ENCODE measurements at places on chromosomes 1 and 21. TPM values are rescaled to one million over a fixed set of nuclear protein-coding genes. Genes with fewer than 3 reads are reported as not detected.

MARK1 gene
- polyA plus RNA-seq = 6.1 TPM

DNA sequence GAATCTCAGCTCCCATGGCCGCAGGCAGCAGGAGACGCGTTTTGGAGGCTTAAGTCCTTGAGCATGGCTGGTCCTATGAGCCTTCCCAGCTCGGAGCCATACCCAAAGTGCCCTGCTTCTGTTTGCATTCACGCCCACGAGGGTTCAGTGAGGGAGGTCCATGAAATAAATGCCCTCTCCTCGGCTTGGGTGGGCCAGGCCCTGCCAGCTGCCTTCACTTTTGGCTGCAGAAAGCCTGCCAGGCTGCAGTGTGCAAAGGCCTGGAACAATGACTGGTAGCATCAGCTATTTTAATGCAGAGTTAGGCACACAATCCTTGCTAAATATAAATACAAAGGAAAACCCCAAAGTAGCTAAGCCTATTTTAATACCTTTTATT lies 49.4 kb downstream of the H3-3A start:
- H3K36me3 ChIP-seq = no peaks in the 10 kb centered on the region
- H3K4me1 ChIP-seq = peaks cover 14% of the 10 kb centered on the region
- no peak for DNase-seq
- no peaks in the 10 kb centered on the region for H3K27me3 ChIP-seq

SRRM1 gene
- 56.1 TPM for polyA plus RNA-seq

DNA sequence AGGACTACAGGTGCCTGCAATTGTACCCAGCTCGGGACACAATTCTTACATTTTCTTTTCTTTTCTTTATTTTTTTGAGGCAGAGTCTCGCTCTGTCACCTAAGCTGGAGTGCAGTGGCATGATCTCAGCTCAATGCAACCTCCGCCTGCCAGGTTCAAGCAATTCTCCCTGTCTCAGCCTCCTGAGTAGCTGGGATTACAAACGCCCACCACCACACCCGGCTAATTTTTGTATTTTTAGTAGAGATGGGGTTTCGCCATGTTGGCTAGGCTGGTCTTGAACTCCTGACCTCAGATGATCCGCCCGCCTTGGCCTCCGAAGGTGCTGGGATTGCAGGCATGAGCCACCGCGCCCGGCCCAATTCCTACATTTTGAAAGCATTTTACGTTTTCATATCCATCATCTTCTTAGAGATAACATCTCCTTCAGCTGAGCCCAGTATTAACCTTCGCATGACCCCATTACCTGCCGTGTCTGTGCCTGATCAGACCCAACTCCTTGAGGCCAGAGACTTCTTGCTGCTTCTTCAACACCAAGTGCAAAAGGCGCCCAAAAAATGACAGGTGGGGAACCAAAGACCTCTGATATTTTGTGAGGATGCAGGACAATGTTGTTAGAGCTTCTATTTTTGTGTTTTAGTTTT lies 2.8 kb upstream of the ADAMTSL4 start:
- no peak for DNase-seq
- H3K4me3 ChIP-seq = no peak overlapping the region
- no peaks in the 10 kb centered on the region for H3K36me3 ChIP-seq
- no peaks in the 10 kb centered on the region for H3K27me3 ChIP-seq
- H3K27ac ChIP-seq = no peak overlapping the region

- no peak overlapping the region for H3K27ac ChIP-seq
- no peak overlapping the region for H3K4me3 ChIP-seq
- DNase-seq = no peak
- no peaks in the 10 kb centered on the region for H3K36me3 ChIP-seq
These were observed 169.3 kb downstream of the ST6GALNAC5 start for GRCh38 chr1:77036560-77036959.

GRCh38 chr1:215256936-215257679 lies 174.6 kb downstream of the KCNK2 start:
- no peak overlapping the region for H3K27ac ChIP-seq
- H3K36me3 ChIP-seq = no peaks in the 10 kb centered on the region
- H3K4me1 ChIP-seq = no peaks in the 10 kb centered on the region
- H3K27me3 ChIP-seq = no peaks in the 10 kb centered on the region

DNA sequence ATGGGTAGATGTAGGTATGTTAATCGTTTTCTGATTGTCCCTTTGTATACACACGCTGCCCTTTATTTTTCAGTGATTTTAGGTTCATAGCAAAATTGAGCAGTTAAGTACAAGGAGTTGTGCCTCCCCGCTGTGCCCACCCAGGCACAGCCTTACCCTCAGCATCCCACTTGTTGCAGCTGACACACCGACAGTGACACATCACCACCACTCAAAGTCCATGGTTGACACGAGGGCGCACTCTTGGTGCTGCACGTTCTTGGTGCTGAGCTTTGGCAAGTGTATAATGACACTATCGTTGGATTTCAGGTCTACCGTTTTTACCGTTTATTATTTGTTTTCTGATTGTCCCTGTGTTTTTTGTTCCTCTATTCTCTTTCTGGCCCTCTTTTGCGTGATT lies 15.6 kb downstream of the C1orf159 start:
- H3K4me1 ChIP-seq = no peaks in the 10 kb centered on the region
- DNase-seq = no peak
- no peaks in the 10 kb centered on the region for H3K36me3 ChIP-seq
- H3K27me3 ChIP-seq = no peaks in the 10 kb centered on the region
- H3K27ac ChIP-seq = no peak overlapping the region

- H3K4me1 ChIP-seq = peaks cover 44% of the 10 kb centered on the region
- no peaks in the 10 kb centered on the region for H3K36me3 ChIP-seq
- peak overlapping the region; percentile 42 for H3K27ac ChIP-seq
- H3K27me3 ChIP-seq = no peaks in the 10 kb centered on the region
- H3K4me3 ChIP-seq = no peak overlapping the region
These were observed 132.3 kb downstream of the TNFSF18 start for GRCh38 chr1:172918478-172918877.

SYT14 gene
- 8.3 TPM for polyA plus RNA-seq

- DNase-seq = peak; percentile 26
- H3K4me1 ChIP-seq = peaks cover 9% of the 10 kb centered on the region
- H3K36me3 ChIP-seq = no peaks in the 10 kb centered on the region
- H3K4me3 ChIP-seq = no peak overlapping the region
These were observed 5.8 kb upstream of the SDHB start for GRCh38 chr1:17059391-17060305.

DNA sequence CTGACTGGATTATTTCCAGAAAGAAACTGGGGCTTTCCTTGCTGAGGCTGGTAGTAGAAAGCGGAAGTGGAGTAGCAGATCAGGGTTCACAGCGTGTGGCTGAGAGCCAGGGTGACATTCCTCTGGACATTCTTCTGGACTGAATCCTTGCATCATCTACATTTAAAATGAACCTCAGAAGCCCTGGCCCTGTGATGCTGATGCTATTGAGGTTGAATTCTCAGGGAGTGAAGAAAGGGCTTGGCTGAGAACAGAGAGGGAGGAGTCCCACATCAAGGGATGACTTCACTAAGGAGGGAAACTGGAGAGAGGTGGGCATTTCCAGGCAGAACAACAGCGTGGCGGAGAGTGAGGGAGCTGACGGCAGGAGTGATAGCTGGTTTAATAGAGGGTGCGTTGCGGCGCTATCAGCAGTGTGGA lies 102.3 kb upstream of the LMO4 start:
- peak overlapping the region; percentile 75 for H3K27ac ChIP-seq
- H3K4me3 ChIP-seq = no peak overlapping the region
- H3K36me3 ChIP-seq = no peaks in the 10 kb centered on the region

DNA sequence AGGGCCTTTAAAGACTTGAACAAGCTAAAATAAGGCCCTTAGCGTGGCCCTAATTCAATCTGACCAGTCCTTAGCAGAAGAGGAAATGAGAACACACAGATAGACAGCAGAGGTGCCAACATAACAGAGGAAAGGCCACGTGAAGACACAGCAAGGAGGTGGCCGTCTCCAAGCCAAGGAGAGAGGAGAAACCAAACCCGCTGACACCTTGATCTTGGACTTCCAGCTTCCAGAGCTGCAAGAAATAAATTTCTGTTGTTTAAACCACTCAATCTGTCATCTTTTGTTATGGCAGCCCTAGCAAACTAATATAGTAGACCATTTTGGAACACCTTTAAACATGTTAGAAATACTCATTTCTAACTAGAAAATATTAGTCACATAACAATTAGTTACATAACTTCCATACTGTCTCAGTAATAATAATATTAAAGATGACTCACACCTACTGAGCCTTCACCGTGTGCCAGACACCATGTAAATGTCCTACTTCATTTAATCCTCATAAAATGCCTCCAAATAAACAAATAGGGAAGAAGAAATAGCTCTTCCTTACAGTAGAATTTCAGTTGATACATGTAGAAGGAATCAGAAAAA lies 47.9 kb downstream of the S1PR1 start:
- no peak overlapping the region for H3K4me3 ChIP-seq
- H3K4me1 ChIP-seq = no peaks in the 10 kb centered on the region
- no peaks in the 10 kb centered on the region for H3K36me3 ChIP-seq
- no peaks in the 10 kb centered on the region for H3K27me3 ChIP-seq
- no peak for DNase-seq

GRCh38 chr1:204928671-204929486 lies 58.2 kb downstream of the NFASC start:
- peaks cover 4% of the 10 kb centered on the region for H3K4me1 ChIP-seq
- H3K27ac ChIP-seq = no peak overlapping the region
- H3K27me3 ChIP-seq = no peaks in the 10 kb centered on the region
- H3K4me3 ChIP-seq = no peak overlapping the region
- H3K36me3 ChIP-seq = no peaks in the 10 kb centered on the region
- DNase-seq = no peak

GRCh38 chr1:201476670-201477344 lies 7.8 kb upstream of the PHLDA3 start:
- H3K36me3 ChIP-seq = no peaks in the 10 kb centered on the region
- no peak overlapping the region for H3K4me3 ChIP-seq
- H3K27ac ChIP-seq = peak overlapping the region; percentile 88
- H3K27me3 ChIP-seq = no peaks in the 10 kb centered on the region
- no peak for DNase-seq

DNA sequence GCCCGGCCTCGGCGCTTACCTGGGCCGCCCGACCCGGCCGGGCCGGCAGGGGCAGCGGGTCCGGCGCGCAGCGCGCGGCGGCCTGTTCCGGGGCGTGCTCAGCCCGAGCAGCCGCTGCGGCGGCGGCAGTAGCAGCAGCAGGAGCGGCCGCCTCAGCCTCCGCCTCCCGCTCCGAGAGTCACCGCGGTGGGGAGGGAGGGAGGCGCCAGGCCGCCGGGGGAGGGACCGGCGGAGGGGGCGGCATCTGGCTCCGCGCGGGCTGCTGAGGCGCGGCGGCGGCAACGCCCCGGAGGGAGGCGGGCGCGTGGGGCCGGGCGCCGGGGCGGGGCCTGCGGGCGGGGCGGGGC lies at the start of gene CTNNBIP1:
Gene CTNNBIP1, minus strand, starts transcription at position 194 of the 347 bp plus-strand sequence. CDS start 38,205 bp downstream, outside the sequence.
- DNase-seq = no peak
- H3K36me3 ChIP-seq = no peaks in the 10 kb centered on the region
- no peaks in the 10 kb centered on the region for H3K27me3 ChIP-seq
- H3K27ac ChIP-seq = peak within 1 kb of the TSS; percentile 96
- H3K4me1 ChIP-seq = peaks cover 41% of the 10 kb centered on the region
- H3K4me3 ChIP-seq = peak within 1 kb of the TSS; percentile 93

- peaks cover 4% of the 10 kb centered on the region for H3K4me1 ChIP-seq
- no peaks in the 10 kb centered on the region for H3K36me3 ChIP-seq
- DNase-seq = no peak
- H3K27ac ChIP-seq = no peak overlapping the region
- H3K27me3 ChIP-seq = peaks cover 53% of the 10 kb centered on the region
- no peak overlapping the region for H3K4me3 ChIP-seq
These were observed 5.3 kb downstream of the STUM start for GRCh38 chr1:226553924-226554282.

- no peak overlapping the region for H3K4me3 ChIP-seq
- H3K27me3 ChIP-seq = no peaks in the 10 kb centered on the region
- H3K27ac ChIP-seq = no peak overlapping the region
- no peaks in the 10 kb centered on the region for H3K4me1 ChIP-seq
These were observed 1.9 kb downstream of the NLRP3 start for GRCh38 chr1:247417831-247418230.

GJA4 gene
- polyA plus RNA-seq = not detected

GRCh38 chr1:29332204-29332603 lies 95.9 kb downstream of the PTPRU start:
- H3K36me3 ChIP-seq = no peaks in the 10 kb centered on the region
- H3K4me1 ChIP-seq = no peaks in the 10 kb centered on the region
- DNase-seq = peak; percentile 5
- H3K27ac ChIP-seq = no peak overlapping the region
- peaks cover 5% of the 10 kb centered on the region for H3K27me3 ChIP-seq
- H3K4me3 ChIP-seq = no peak overlapping the region

IGSF9 gene
- polyA plus RNA-seq = 5.8 TPM

DNA sequence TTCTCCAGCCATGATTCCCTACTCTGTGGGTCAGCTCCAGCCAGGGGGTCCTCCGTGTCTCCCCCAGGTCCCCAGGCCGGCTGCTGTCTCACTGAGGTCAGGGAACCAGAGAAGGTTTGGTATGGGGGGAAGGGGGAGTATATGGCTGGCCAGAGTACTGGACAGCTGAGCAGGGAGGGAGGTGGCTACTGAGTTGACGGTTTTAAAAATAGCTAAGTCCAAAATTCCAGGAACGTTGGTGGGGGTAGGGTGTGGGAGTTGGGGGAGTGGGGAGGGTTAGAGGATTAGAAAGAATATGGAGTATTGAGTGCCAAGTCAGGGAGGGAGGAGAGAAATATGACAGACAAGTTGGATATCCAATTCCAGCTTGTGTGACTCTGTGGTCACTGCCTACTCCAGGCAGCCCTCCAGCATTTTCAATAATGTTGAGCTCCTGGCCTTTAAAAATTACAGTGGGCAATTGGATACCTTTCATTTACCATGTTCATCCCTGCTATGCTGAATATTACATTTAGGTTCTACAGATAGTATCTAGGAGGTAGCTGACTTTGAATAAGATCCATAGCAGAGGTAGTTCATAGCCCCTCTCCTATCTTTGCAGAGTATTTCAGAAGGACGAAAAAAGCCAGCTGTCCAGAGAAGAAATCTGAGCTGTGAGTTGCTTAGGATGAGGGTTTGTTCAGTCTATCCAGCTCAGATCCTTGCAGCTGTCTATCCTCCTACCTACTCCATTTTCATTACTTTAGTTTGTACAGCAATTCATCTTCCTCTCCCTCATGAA lies at the start of gene HJV:
Gene HJV, minus strand, starts transcription at position 114 of the 781 bp plus-strand sequence. CDS start 1,504 bp downstream, outside the sequence.
- no peaks in the 10 kb centered on the region for H3K4me1 ChIP-seq
- no peak within 1 kb of the TSS for H3K4me3 ChIP-seq
- H3K27ac ChIP-seq = no peak within 1 kb of the TSS
- no peak for DNase-seq
- peaks cover 46% of the 10 kb centered on the region for H3K27me3 ChIP-seq

GNB1 gene
- 352 TPM for polyA plus RNA-seq

OR2T33 gene
- not detected for polyA plus RNA-seq

GRCh38 chr1:214402613-214403083 lies 121.7 kb downstream of the SMYD2 start:
- no peak for DNase-seq
- no peaks in the 10 kb centered on the region for H3K27me3 ChIP-seq
- no peak overlapping the region for H3K27ac ChIP-seq
- H3K36me3 ChIP-seq = peaks cover 23% of the 10 kb centered on the region
- no peak overlapping the region for H3K4me3 ChIP-seq

SPRR2G gene
- polyA plus RNA-seq = 6.2 TPM

DNA sequence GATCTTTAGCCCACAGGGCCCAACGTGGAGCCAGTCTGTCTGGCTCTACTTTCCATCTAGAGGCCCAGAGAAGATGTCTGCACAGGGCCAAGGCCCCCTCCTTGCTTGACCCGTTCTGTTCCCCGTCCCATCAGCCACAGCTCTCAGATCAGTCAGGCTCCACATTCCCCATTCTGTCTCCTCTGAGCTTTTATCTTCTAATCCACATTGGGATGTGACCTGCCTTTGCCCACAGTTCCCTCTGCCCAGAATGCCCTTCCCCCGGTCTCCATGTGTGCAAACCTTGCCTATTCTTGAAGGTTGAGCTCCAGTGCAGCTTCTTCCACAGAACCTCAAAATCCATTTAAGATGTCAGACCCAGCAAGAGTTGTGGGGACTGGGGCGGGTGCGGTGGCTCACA lies 53.3 kb upstream of the WASF2 start:
- no peak for DNase-seq
- peak overlapping the region; percentile 88 for H3K27ac ChIP-seq
- H3K36me3 ChIP-seq = peaks cover 16% of the 10 kb centered on the region
